Left kidney (tissue), 8 donors: ENCODE measurements at places on chromosomes 7 and 10. TPM values are rescaled to one million over a fixed set of nuclear protein-coding genes. Genes with fewer than 3 reads are reported as not detected.
A peak's percentile ranks its signal among the peaks of the same experiment; 100 is the strongest.

DNA sequence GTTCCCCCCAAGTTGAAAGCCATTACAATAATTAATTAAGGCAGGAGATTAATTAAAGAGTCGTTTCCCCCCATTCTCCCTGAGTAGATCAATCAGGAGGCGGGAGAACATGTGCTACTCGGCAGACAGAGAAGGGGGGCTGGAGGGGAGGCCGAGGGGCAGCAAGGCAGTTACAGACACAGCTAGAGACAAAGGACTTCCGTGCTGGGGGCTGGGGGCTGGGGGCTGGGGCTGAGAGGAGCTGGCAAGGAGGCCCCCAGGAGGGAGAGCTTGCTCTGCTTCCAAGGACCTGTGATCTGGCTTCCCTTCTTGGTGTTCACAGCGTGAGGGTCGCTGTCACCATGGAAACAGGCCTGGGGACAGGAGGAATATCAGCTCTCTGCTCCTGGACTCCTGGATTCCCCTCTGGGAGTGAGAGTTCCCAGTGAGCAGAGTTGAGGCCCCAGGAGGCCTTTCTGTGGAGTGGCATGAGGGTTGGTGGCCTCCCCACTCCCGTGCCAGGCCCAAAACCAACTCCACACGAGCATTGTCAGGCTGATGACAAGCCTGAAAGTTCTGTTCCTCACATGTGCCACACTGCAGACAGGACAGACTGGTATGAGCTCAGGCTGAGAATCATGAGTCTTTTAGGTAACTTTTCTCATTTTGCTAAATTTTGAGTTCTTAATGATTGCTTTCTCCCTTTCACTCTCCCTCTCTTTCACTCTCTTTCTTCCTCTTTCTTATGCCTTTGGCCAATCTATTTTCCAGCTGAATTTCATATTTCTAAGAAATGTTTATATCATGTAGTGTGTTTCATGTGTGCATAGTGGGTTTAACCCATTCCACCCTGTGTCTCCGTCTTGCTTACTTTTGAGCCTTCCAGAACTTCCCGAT is 16.4 kb downstream of the FAM241B start:
- peak; percentile 48 for DNase-seq

GRCh38 chr10:77188000-77188395 is 449.6 kb downstream of the KCNMA1 start:
- DNase-seq: no peak

GRCh38 chr10:122407375-122408125 is 33.0 kb downstream of the PLEKHA1 start:
- no peak for DNase-seq

MALRD1 gene
- polyA plus RNA-seq: 2.2 TPM
